Activated T-cell treated with anti-CD3 and anti-CD28 coated beads for 48 hours (primary cell): ENCODE measurements at places on chromosomes 3 and 15.

DNA sequence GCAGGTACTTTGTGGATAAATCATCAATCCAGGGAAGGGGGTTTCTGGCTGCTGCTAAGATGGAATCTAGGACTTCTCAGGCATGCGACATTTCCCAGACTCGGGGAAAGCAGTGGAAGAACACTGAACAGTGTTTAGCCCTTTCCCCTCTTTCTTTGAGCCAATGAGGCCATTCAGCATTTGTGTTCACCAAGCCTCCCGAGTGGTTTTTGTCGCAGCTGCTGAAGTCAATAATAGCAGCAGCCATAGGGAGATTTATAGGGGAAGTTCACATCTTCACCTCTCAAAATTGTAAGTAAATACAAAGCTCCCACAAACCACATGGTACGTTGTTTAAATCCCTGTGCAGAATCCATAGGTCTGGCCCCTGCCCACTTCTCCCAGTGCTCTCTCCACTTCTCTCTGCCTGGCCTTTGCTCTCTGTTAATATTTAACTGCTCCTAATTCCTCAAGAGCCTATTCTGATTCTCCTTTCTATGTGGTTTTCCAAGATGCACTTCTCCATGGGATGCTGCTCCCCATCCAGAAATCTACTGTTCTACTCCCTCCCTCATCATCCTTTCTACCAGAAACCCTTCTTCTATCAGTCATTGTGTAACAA is 230.7 kb downstream of the SHQ1 start:
- DNase-seq, result no peak

- no peak for DNase-seq
Measured at GRCh38 chr3:31890742-31891469, 90.2 kb downstream of the OSBPL10 start.

DNA sequence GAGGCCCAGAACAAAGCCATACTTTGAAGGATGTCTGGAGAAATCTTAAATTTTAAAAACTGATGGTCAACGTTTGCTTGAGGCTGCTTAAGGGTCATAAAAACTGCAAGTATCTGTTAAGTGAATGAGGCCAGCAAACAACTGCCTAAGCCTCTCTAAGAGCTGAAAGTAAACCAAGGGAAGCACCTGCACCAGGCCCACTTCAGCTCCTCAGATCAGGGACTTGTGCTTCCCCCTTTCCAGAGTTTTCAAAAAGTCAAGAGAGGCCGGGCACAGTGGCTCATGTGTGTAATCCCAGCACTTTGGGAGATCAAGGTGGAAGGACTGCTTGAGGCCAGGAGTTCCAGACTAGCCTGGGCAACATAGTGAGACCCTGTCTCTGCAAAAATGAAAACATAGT is 9.1 kb downstream of the FBXL22 start:
- no peak for DNase-seq

GRCh38 chr15:61671736-61672135 is 388.5 kb downstream of the VPS13C start:
- DNase-seq, result no peak

GRCh38 chr3:144063306-144063705 is 91.7 kb downstream of the DIPK2A start:
- no peak for DNase-seq
